COR-L47 (cell line): ENCODE measurements at places on chromosomes 12 and 14.

- DNase-seq: no peak
Measured at GRCh38 chr12:88453323-88453722, 126.9 kb downstream of the KITLG start.

DNA sequence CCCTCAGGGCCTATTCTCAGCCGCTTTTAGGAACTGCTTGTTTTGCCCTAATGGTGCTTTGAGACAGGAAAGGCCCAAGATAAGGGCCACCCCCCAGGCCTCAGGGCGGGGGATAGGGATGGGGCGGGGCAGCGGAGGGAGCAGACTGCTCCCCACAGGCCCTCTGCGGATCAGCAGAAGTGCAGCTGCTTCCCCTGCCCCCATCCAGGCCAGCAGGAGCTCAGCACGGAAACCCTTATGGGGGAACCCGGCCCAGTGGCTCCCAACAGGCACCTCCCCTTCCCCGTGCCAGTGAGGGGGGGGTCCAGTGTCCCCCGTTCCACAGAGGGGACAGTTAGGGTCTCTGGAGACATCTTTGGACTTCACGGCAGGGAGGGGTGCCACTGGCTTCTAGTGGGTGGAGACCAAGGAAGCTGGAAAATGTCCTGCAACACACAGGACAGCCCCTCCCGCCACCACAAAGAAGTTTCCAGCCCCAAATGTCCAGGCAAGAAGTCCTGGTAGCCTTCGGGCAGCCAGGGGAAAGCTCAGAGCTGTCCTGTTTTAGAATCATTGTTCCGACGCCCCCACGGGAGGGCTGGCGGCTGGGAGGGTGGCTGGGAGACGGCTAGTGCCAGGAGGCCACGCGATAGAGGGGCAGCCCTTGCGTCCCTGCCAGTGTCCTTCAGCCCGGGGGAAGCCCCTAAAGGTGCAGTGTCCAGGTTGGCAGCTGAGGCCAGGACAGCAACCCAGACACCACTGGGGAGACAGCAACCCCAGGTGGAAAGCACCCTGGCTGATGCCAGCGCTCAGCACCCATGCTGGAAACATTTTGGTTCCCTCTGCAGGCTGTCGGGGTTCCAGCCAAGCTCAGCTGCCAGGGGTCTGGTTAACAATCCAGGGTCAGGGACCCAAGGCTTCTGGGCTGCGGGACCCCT lies 10.4 kb upstream of the GPR132 start:
- DNase-seq: peak; percentile 76

DNA sequence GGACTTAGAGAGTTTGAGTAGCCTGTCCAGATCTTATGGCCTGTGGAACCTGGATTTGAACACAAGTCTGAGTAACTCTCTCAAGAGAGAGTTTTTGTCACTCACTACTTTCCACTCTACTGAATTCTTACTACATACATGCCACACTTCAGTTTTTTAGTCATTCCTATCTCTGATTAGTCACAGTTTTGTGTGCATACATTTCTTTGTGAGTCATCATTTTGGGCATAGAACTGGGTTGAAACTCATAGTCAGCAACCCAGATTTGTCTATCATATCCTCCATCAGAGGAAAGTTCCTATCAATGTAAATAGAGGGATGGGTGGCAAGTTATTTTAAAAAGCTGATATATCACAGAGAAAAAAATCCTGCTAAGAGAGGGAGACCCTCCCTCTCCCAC lies 42.9 kb downstream of the FLRT2 start:
- DNase-seq: no peak

- DNase-seq: no peak
Measured at GRCh38 chr12:25705261-25705660, 152.2 kb upstream of the LMNTD1 start.

GRCh38 chr12:66013224-66013623 lies 117.3 kb downstream of the LLPH start:
- DNase-seq: no peak

- DNase-seq: no peak
Measured at GRCh38 chr12:116915326-116915725, 4.6 kb downstream of the FBXW8 start.

- no peak for DNase-seq
Measured at GRCh38 chr14:40623643-40624042, 983.0 kb upstream of the LRFN5 start.

GRCh38 chr12:70774055-70774454 lies 136.8 kb upstream of the PTPRB start:
- no peak for DNase-seq

DNA sequence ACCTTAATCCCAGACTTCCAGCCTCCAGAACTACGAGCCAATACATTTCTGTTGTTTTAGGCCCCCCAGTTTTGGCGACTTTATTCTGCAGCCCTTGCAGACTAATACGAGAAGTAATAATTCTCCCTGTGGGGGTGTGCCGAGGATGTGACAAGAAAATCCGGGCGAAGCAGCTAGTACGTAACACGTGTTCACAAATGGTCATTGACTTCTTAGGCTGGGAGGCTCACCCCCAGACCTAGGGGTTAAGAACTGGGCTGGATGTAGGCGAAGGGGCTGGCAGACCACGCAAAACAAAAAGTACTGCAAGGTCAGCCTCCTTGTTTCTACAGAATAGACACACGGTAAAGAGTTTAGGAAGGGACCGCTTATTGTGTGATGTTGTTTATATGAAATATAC lies 69.8 kb upstream of the ESRRB start:
- DNase-seq: no peak

- no peak for DNase-seq
Measured at GRCh38 chr14:101233808-101234207, 327.5 kb upstream of the DIO3 start.

DNA sequence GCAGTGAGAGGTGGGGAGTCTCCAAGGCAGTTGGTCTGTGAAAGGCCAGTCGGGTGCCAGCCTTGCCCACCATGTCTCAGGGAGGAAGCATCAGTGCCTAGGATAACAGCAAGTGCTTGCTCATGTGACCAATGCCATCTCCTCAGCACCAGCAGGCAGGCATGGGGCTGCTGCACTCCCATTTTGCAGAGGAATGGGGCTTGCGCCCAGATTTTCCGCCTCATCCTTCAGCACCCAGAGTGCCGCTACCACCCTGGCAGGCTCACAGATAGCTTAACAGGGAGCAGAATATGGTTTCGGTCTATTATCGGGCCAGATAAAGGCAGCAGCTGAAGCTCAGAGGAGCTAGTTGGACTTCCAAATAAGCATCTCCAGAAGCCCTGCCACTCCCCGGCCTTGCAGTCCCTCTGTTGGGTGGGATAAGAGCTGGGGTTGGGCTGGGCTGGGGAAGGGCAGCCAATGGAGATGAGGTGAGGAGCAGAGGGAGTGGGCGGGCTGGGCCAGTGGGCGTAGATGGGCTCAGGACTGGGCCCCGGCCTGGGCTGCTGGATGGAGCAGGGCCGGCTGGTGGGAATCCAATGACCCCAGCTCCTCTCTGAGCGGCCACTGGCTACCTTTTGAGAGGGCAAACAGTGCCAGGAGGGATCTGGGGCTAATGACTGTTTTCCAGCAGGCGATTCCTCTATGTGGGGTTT lies 8.4 kb upstream of the KRT80 start:
- DNase-seq: no peak

GRCh38 chr12:53564278-53564677 lies 57.0 kb upstream of the NPFF start:
- no peak for DNase-seq

- DNase-seq: no peak
Measured at GRCh38 chr12:100867639-100868393, 73.2 kb downstream of the ANO4 start.

DNA sequence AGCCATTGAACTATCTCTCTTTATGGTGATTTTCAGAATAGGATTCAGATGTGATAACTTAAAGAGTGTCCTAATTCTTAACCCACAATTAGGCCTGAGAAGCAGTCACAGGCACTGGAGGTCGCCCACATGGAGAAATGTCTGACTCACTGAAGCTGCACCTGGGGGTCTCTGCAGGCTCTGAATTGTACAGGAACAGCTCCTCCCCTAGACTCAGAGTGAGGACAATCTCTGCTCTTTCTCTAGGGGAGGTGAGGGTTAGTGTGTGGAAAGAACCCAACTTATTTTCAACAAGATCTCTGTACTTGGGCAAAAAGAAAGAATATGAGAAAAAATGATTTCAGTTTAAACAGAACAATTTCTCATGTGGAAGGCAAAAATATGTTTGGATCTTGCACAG lies 1124.6 kb downstream of the TMEM121 start:
- no peak for DNase-seq

GRCh38 chr12:5459051-5459782 lies 27.3 kb downstream of the NTF3 start:
- DNase-seq: no peak

DNA sequence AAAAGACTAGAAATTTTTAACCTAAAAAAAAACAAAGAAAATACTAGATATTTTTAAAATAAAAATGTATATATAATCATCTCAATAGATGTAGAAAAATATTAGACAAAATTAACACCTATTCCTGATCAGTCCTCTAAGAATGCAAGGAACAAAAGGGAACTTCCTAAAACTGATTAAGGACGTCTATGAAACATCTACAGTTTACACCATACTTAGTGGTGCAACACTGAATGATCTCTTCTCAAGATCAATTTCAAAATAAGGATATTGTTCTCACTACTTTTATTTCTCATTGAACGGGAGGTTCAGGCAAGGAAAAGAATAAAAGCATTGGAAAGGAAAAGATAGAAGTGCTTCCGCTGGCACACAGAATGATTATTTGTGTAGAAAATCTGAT lies 16.0 kb downstream of the OLR1 start:
- DNase-seq: no peak

DNA sequence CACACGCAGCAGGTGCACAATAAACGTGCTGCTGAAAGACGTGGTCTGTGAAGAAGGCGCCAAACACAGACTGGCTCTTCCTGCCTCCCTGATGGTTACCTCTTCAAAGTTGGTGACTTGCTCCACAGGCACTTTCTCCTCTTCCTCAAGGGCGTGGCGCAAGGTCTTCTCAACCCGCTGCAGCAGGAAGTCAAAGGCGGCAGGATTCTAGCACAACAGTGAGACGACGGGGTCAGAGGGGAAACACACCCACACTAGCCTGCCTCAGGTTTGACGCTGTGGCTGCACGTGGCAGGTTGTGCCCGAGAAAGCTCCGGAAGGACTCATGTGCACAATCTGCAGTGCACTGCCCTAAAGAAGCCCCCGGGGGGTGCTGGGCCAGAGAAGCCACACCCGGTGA lies 15.0 kb downstream of the POLE start:
- DNase-seq: no peak
